ENCODE measurements at places on chromosomes 13 and 19.

DNA sequence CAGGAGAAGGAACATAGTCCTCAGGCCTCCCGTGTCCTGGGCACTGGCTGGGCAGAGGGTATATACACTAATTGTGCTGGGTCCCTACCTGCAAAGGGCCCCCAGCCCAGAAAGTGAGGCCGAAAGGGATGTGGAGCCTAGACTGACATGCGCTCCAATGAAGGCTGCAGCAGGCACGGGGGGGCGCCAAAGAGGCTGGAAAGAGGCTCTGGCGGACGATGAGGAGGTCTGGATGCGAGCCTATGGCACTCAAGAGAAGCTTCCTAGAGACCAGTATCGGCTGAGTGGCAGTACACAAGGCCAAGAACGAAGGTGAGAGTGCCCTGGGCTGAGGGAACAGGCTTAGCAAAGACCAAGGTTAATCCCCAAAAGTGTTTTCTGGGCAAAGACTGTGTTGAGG, 16.6 kb downstream of the VRK3 start:
- DNase-seq = no peak

GRCh38 chr19:33902802-33903488, 106.3 kb downstream of the KCTD15 start:
- no peak for DNase-seq

GRCh38 chr19:57771417-57771816, 1.9 kb downstream of the ZNF586 start:
- no peak for DNase-seq

GRCh38 chr19:19053508-19054314, 10.1 kb upstream of the SLC25A42 start:
- DNase-seq = peak; percentile 68

GRCh38 chr19:38262585-38263268, 1.6 kb upstream of the SPINT2 start:
- DNase-seq = no peak

- DNase-seq = no peak
These were observed 2.1 kb downstream of the ZNF574 start for GRCh38 chr19:42078058-42078457.

DNA sequence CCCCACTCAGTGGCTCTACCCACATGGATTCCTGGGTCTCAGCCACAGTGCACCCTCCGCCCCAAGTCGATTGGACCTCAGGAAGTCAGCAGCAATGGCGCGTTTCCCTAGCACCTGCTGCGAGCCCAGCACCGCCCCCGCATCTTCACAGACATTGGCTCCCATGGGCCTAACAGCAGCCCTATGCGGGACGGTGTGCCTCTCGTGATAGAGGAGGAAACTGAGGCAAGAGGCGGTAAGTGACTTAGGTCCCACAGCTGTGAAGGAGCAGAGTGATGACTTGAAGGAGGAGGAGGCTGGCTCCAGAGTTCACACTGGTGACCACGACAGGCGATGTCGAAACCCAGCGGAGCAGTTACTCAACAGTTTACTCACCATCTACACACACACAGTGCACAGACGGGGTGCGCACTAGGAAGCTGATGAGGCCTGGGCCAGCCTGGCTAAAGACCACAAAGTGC, 104.5 kb upstream of the SOX1 start:
- no peak for DNase-seq

GRCh38 chr13:42066542-42066941, 18.1 kb downstream of the DGKH start:
- peak; percentile 65 for DNase-seq

DNA sequence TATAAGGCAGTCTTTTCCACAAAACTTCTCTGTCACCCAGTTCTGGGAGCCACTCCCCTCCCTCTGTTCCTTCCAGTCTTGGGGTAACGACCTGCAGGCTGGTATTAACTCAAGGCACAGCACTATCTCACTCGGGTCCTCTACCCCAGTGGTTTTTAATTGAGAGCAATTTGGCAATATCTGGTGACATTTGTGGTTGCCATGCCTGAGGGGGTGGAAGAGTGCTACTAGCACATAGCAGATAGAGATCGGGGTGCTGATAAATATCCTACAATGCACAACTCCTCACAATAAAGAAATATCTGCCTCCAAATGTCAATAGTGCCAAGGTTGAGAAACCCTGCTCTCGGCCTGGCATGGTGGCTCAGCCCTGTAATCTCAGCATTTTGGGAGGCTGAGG, 117.7 kb upstream of the ABCC4 start:
- DNase-seq = no peak

GRCh38 chr19:29609636-29610035, 3.6 kb downstream of the POP4 start:
- DNase-seq = no peak

- peak; percentile 42 for DNase-seq
These were observed 2.3 kb downstream of the MAP3K10 start for GRCh38 chr19:40193587-40193849.

GRCh38 chr13:102556806-102557205, 40.0 kb upstream of the TPP2 start:
- no peak for DNase-seq

GRCh38 chr13:97390941-97391600, 42.9 kb upstream of the RAP2A start:
- no peak for DNase-seq

GRCh38 chr13:97385146-97385545, 48.8 kb upstream of the RAP2A start:
- peak; percentile 44 for DNase-seq

- no peak for DNase-seq
These were observed 10.9 kb upstream of the ZBTB32 start for GRCh38 chr19:35693422-35693821.

DNA sequence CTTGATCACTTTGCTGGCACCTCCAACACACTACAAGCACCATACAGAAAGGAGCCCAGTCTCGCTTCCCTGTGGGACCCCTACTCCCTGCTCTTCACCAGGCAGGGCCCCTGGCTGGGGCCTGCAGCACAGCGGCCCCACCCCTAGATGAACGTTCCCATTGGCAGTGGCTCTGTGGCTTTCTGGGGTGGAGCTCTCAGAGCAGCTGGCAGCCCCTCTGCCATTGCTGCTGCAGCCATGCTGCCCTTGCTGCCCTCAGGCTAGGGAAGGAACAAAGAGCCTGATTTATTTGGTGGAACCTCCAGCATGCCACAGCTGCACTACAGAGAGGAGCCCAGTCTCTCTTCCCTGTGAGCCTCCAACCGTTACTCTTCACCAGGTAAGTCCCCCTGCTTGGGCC, 5.8 kb downstream of the SIGLEC6 start:
- DNase-seq = no peak

GRCh38 chr13:60759499-60759898, 362.5 kb downstream of the TDRD3 start:
- DNase-seq = no peak

GRCh38 chr19:5567360-5567969, at the start of gene TINCR:
TINCR (minus strand) TSS chr19:5567953.
- no peak for DNase-seq

GRCh38 chr13:112066624-112067004, 335 bp upstream of the SOX1 start:
- peak; percentile 24 for DNase-seq

GRCh38 chr13:66216728-66217127, 1013.4 kb downstream of the PCDH9 start:
- DNase-seq = no peak

All from AG20443 (cell line).